ENCODE measurements at places on chromosomes 2 and 18.

DNA sequence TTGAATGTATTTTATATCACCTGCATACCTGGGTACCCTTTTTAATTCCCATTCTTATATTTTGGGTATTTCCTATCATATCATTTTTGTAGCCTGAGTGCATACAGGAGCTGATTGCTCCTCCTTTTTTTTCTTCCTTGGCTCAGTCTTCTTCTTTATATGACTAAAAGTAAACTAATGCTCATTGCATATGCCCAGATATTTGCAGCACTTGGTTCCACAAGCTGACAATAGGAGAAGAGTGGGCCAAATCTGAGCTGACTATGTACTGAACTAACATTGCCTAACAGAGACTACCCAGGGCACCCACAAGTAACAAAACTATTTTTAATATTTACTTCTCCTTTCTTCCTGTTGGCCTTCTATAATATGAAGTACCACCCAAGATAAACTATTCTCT lies 131.7 kb upstream of the SPOPL start:
- DNase-seq, result no peak

DNA sequence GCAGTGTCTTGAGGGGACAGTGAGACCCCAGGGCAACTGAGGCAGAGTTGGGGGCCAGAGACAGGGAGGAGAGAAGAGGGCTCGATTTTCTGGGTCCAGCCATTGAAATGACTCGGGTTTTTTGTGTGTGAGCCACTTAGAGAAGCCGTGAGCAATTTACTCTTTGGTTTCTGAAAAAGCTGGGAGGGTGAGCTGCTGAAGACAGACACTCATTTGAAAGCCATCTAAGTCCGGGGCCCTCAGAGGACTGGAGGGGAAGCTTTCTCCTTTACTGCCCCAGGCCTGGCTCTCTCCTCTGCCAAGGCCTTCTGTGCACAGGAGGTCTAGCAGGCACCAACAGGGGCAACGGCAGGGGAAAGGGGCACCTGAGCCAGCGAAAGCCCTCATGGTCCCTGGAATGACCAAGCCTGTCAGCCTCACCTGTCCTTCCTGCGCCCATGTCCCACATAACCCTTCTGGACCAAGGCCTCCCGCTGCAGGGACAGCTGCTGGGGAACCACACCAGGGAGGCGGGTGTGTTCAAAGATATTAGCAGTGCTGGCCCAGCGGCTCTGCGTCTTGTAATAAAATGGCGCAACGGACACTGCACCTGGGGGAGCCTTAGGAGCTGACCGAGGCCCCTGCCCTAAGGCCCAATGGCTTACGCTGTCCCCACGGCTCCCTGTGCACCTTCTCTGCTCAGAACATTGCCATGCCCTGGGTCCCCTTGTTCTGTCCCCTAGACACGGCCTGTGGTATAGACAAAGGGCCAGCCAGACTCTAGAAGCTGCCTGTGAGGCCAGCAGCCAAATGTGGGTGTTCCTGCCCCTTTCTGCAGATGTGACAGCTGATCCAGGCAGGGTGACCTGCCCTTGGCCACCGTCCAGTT lies 45.8 kb downstream of the HS6ST1 start:
- no peak for DNase-seq

DNA sequence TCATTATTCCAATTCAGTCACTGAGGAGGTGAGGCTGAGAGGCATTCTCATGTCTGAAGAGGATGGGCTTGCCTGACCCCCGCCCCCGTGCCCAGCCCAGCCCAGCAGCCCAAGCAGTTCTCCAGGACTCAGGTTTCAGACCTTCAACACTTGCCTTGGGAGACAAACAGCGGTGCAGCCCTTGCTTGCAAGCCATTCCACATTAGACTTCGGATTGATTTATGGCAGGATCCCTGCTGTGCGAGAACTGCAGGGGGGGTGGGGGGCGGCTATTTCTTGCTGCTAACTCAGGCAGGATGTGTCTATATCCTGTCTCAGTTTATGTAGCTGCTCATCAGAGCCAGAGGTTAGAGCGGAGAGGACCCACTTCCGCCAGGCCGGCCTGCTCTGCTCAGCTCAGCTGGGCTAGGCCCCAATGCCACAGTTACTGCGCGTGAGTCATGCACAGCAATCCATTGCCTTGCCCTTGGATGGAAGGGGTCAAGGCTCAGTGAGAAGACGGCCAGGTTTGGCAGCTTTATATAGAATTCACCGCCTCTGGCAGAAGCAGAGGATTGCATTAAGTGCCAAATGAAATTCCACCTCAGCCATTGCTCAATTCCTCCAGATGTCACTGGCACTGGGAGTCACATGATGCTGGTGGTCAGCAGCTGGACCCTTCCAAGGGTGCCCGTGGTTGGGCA lies 1.8 kb downstream of the GYPC start:
- peak; percentile 74 for DNase-seq

GRCh38 chr2:18559531-18560030 lies 872 bp downstream of the RDH14 start:
- DNase-seq, result no peak

GRCh38 chr2:24830351-24830750 lies 37.1 kb downstream of the CENPO start:
- peak; percentile 70 for DNase-seq

DNA sequence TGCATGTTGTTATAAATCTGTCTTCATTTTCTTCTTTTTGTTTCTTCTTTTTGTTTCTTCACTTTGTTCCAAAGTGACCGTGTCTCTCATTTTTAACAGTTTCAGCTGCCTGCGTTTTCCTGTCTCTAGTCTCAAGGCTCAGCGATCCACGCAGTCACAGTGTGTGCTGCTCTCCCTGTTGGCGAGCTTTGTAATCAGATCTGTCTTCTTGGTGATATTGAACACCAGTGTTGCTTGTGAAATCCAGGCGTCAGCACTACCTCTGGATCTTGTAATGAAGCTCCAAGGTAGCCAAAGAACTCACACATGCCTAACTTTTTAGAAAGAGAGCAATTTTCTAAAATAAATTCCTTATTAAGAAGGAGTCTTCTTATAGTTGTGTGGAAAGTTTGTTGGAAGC lies 13.2 kb downstream of the SNTG2 start:
- no peak for DNase-seq

DNA sequence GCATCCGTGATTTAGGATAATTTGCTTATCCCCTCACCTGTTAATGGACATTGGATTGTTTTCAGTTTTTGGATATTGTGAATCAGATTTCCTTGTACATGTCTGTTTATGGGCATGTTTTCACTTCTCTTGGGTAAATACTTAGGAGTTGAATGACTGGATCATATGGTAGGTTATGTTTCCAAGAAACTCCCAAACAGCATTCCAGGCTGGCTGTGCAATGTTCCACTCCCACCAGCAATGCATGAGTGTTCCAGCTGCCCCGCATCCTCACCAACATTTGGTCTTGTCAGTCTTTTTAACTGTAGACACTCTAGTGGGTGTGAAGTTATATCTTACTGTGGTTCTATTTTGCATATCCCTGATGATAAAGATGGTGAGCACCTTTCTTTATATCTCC lies 8.9 kb upstream of the LRRFIP1 start:
- no peak for DNase-seq

DNA sequence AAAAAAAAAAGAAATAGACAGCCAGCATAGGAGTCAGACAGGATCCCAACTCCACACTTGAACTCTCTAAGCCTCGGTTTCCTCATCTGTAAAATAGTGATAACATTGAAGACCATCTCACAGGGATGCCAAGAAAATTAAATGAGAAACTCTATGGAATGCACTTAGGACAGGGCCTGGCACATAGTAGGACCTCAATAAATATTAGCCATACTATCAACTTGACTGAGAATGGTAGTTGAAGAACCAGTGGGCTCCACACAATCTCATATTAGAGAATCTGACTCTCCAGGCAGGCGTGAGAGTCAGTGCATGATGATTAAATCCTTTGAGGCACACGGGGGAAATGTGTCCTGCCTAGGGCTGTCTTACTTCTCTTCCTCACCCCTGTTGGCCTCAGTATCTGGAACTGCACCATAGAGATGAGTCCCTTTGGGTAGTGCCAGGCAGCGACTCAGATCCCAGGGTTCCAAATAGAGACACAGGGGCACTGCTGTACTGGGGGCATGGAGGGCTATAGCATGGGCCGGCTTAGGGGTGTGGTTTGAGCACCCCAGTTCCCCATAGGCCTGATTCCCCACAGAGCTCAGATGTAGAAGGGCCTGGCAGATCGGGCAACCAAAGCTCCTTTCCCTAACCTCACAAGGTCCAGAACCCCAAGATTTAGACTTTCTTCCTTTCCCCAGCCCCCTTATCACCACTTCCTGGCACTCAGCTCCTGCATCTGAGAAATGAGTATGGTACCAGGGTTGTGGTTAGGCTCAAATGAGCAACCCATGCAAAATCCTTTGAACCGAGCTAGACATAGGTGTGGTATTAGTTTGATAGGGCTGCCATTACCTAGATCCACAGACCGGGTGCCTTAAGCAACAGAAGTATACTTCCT lies 51.3 kb upstream of the CAB39 start:
- DNase-seq, result no peak

- no peak for DNase-seq
Measured at GRCh38 chr2:17951563-17951962, 73.1 kb downstream of the KCNS3 start.

Data from 8988T (cell line).